ENCODE measurements at places on chromosomes 5 and 9.

GRCh38 chr5:2832394-2832793 lies 80.9 kb upstream of the IRX2 start:
- DNase-seq = no peak

GRCh38 chr5:9165546-9165945 lies 380.3 kb downstream of the SEMA5A start:
- no peak for DNase-seq

- peak; percentile 16 for DNase-seq
Measured at GRCh38 chr9:37200433-37201005, 80.1 kb downstream of the ZCCHC7 start.

DNA sequence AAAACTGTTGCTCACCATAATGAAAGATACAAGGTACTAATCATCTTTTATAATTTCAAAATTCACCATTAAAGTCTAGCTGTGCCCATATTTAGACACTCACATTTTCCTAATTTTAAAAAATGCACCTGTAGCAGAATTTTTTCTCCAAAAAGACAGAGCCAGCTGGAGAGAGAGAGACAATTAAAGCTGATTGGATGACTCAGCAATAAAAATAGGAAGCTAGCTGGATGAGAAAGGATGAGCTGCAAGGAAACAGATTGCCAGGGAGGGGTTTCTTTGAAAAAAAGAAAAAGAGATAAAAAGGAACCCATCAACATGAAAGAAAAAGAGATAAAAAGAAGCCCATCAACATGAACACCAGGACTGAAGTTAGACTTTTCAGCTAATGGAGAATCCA lies 73.8 kb downstream of the HCN1 start:
- no peak for DNase-seq

- no peak for DNase-seq
Measured at GRCh38 chr5:110880413-110880812, 141.6 kb downstream of the SLC25A46 start.

DNA sequence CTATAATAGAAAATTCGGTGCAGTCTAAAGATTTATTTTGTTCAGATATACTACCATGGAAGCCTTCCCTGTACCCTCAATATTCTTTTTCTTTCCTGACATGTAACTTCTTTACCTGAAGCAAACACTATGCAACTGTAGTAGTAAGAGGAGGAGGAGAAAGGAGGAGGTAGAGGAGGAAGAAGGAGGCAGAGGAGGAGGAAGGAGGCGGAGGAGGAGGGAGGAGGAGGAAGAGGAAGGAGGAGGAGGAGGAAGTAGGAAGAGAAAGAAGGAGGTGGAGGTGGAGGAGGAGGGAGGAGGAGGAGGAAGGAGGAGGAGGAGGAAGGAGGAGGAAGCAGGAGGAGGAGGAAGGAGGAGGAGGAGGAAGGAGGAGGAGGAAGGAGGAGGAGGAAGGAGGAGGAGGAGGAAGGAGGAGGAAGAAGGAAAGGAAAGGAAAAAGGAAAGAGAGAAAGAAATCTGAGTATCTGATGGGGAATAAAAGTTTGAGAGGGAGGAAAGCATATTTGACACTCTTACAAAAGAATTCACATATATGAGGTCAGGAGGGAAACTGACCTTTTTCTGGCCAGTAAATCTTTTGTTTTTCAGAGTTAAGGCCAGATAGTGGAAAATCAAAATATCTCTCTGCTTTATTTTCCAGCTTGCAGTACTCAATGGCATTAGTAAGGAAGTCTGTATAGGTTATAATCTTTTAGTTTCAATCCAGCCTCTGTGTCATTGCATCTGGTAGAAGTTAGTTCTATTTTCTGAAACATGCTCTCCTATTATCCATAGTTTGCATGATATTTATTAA lies 114.5 kb upstream of the LPAR1 start:
- DNase-seq = no peak

- DNase-seq = no peak
Measured at GRCh38 chr5:10091701-10092100, 158.0 kb downstream of the ATPSCKMT start.
